ENCODE measurements at places on chromosomes 1 and 21. TPM values are rescaled to one million over a fixed set of nuclear protein-coding genes. Genes with fewer than 3 reads are reported as not detected.

Gene CA6
- total RNA-seq = not detected

Gene PTPRC
- total RNA-seq = 15.7 TPM

Gene OR2T35
- not detected for total RNA-seq

Gene CD1C
- total RNA-seq = 2.1 TPM

Gene ARHGAP30
- total RNA-seq = 4.2 TPM

Gene C1orf94
- not detected for total RNA-seq

Gene PTGS2
- 1.0 TPM for total RNA-seq

Gene TSACC
- 2.1 TPM for total RNA-seq

Gene PADI2
- 33.9 TPM for total RNA-seq

Gene OLIG2
- not detected for total RNA-seq

Gene SLC30A7
- 13.0 TPM for total RNA-seq

All from skeletal muscle tissue (tissue), 5 donors.